ENCODE measurements at places on chromosomes 6 and 20.

DNA sequence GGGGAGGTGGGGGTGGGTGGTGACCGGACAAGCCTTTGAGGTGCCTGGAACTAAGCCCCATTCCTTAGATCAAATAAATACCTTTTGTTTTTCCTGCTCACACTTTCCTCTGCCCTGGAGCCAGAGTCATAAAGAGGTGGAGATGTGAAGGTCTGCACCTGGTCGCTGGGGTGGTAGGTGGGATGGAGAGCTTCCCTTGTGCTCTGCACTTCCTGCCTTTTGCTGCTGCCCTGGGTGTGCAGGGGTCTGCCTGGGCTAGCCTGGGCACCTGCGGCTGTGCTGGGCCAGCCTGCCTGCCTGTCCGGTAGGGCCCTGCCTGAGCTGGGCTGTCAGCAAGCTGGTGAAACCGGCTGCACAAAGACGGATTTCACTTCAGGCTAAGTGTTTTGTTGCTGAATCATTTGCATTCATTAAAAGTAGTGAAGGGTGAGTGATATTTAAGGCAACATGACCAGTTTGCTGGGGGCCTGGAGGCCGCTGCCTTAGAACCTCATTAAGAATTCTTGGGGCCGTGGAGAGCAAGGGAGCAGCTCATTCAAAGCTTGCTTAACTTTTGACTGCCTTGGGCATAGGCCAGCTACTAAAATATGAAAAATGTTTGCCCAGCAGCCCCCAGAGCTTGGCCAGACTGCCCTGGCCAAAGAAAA lies 20.5 kb downstream of the PTK7 start:
- DNase-seq, result no peak

DNA sequence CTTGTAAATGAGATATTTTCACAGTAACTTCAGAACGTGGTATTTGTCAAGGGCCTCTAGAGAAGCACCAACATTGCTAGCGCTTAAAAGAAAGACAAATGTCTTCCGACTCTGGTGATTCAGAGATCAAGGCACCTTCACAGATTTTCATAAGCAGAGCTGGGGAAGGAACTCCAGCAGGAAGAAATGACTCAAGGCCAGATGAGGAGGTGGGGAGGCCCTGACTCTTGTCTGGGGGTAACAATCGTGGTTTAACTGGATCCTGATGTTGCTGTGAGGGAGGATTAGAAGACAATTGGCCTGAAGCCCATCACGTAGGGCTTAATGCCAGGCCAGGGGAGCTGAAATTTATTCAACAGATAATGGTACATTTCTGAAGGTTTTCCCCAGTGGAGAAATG lies 122.9 kb upstream of the QKI start:
- no peak for DNase-seq

DNA sequence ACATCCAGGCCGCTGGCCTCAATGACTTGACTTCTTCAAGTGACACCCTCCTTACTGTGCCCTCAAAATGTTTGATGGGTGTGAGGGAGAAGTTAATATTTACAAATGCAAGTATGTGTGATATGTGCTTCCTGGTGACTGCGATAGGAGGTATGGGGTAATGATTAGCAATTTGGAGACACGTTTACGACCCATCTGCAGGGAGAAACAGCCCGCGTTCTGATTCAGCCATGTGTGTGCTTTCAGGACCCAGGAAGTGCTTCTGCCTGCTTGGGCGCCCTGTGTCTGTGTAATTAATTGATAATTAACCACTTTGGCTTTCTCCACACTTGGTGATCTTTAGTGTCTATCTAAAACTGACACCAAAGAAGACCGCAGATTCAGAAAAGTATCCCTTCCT lies 25.0 kb downstream of the SIRPA start:
- DNase-seq, result no peak

- no peak for DNase-seq
These were observed 2.9 kb downstream of the STAU1 start for GRCh38 chr20:49185071-49185761.

DNA sequence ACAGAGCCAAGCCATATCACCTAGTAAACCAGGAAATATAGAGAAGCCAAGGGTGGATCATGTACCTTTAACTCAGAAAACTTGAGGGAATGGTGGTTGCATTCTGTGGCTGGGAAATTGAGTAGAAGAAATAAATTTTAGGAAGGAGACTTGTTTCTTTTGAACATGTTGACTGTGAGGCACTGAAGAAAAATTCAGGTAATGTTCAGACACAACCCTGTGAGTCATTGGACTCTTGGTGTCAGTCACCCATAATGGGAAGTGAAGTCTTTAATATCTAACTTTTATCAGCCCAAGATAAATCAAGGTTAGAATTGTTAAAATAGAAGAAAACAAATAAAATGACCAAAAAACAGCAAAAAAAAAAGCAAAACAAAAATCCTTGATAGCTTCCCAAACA lies 98.8 kb upstream of the GRIK2 start:
- DNase-seq, result no peak

DNA sequence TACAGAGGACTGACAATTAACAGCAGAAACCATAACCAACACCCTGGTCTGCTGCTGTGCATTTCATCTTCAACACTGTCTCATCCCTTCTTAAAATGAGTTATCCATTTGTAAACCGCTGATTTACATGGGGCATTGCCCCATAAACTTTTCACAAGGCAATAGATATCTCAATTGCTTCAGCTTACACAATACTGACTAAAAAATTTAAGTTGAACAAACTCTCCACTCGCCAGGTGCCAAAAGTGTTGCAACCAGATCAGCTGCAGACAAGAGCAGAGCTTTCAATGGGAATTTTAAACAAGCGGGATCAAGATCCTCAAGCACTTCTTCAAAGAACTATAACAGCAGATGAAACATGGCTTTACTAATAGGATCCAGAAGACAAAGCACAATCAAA lies 183.0 kb downstream of the TASP1 start:
- DNase-seq, result no peak

DNA sequence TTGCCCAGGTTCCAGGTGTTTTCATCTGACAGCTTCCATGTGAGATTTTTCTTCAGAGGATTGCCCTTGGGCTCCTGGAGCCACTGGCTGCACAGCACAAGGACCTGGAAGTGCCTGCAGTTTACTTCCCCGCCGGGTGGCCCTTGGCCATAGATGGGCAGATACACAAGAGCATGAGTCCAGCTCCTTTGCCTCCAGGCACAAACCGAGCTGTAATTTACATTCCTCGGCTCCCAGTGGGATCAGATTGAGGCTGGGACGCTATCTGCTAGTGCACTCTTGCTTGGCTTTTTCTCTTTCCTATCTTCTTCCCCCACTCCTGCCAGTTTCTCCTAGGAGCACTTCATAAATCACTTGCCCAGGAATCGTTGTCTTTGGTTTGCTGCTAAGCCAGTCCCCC lies 85.4 kb upstream of the RALY start:
- DNase-seq, result no peak

DNA sequence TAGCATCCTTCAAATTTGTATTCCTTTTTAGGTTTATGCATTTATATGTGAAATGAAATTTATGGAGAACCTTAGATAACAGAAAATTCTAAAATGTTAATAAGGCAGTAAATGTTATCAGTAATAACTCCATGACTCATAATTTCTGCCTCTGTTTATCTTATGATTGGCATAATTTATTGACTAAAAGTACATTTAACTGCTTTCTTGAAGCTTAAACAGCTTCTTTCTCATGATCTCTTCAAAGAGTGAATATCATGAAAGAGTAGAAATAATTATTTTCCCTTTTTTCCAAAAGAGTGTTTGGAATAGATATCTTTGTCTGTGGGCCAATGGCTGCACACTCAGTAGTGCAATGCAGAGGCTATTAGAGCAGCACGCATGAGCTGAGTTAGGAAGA lies 91.3 kb downstream of the SHLD1 start:
- no peak for DNase-seq

- no peak for DNase-seq
These were observed 33.9 kb downstream of the SCAF8 start for GRCh38 chr6:154767003-154767723.

DNA sequence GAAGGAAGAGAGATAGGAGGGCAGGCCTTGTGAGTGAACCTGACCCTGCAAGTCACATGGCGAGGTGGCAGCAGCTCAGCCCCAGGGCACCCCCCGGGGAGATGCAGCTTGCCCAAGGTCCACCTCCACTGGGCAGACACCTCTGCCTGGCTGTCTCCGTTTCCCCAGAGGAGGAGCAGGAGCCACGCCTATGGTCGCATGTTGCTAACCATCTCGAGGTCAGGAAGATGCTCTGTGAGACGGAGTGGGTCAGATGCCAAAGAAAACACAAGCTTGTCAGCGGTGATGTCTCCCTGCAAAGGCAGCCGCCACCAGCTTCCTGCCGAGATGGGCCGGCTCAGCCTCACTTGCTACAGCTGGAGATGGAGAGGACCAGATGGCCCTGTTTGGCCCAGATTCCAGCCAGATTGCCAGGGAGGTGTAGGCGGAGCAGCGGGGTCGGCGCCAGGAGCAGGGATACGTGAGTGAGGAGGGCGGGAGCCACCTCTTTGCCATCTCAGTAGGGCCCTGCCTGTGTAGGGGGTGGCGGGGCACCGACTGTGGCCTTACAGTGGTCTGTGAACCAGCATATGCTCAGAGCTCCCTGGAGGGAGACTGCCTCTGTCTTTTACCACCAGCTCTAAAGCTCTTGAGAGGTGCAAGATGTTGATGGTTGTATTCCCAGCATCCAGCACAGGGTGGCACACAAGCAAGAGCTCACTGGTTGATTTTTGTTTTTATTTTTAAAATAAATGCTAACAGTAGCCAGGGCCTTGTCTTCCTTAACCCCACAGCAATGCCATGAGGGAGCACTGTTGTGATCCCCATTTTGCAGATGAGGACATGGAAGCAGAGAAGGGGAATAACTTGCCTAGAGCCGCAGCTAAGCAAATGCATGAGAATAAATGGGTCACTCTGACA lies 42.9 kb upstream of the FAM83D start:
- no peak for DNase-seq

DNA sequence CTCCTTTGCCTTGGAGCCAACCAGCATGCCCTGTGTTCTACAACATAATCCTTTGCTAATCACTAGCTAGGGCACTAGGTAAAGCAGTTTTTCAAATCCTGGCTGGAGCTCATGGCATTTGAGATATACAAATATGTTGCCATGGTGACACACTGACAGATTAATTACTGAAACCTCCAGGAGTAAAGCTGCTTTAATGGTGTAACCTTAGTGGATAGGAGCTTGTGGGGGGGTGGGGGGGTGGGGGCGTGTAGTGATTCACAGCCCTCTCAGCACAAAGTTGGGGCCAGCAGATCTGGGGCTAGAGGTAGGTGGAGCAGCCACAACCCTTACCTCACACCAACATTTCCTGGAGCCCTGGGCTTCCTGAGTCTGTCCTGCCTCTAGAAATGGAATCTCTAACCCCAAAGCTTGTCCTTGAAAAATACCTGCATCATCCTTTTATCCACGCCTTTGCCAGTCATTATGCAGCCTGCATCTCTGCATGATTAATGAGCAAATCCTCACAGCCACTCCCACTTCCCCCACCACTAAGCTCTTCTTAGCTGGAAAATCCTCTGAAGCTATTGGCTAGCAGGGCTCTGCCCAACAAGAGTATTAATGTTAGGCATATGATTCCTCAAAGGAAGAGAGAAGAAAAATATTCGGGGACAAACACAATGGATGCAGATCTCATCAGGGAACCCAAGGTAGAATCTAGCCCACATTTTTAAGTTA lies 84.5 kb upstream of the PRND start:
- no peak for DNase-seq

DNA sequence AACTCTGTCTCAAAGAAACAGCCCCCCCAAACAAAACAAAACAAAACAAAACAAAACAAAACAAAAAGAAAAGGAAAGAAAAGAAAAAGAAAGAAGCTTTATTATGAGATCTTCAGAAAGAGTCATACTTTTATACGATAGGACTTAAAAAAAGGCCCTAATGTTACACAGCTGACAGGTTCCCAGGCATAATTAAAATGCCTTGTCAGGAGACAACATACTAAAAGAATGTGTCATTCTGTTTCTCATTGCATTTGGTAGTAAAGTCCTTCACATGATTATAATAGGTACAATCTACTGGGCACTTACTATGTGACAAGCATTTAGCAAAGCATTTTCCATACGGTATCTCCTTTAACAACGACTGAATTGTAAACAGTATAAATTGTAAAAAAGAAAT lies 36.4 kb upstream of the RPN2 start:
- DNase-seq, result no peak

GRCh38 chr20:46078954-46079353 lies 10.8 kb downstream of the NCOA5 start:
- DNase-seq, result no peak

GRCh38 chr6:133553652-133554051 lies 312.5 kb downstream of the EYA4 start:
- no peak for DNase-seq

DNA sequence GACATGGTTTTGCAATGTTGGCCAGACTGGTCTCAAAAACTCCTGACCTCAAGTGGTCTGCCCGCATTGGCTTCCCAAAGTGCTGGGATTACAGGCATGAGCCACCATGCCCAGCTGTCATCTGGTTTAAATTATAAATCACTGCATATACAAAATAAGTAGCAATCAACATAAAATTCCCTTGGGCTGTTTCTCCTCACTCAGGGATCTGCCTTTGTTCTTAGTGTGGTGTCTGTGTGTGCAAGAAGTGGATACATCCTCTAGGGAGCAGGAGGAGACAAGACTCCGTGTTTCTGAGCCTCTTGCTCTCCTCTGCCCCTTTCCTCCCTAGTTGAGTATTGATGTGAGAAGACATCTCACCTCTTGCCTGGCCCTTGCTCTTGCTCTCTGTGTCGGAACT lies 65.2 kb upstream of the ADGRF4 start:
- DNase-seq, result no peak

GRCh38 chr6:99613409-99613704 lies 6.7 kb downstream of the PRDM13 start:
- DNase-seq, result no peak

- DNase-seq, result no peak
These were observed 161.4 kb downstream of the TMEM200A start for GRCh38 chr6:130527173-130527572.

DNA sequence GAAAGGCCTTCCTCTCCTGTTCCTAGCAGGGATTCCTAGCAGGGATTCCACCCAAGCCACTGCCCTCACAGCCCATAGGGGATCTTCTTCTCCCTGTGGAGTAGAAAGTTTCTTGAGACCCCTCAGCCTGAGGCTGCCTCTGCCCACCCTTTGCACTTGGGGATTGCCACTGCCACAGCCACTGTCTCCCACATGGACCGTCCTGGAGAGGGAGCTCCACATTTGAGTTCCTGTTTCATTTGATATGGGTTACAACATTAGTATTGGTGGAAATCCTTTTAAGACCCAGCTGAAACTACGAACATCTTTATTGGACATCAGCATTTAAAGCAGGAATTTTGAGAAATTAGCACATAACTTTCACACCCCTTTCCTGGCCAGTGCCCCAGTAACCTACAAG lies 25.6 kb downstream of the HLA-G start:
- DNase-seq, result no peak

DNA sequence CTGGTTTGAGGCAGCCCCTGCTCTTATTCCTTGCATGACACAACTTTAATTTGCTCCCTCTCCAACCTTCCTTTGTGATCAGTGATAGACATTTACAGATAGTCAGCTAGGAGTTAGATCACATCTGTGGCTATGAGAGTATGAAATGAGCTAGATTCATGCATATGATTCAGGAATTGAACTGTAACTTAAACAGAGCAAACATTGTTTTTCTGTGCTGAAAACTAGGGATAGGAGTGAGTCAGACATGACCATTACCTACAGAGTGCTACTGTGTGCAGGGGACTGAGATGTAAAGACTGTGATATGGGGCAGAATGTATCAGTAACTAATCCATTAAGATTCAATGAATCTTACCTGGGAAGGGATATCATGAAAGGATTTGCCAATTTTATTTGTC lies 279.4 kb upstream of the SPTLC3 start:
- DNase-seq, result no peak

All from stimulated activated CD8-positive, alpha-beta memory T cell treated with anti-CD3 and anti-CD28 coated beads, Interleukin-2, amount 100 ng/mL, for 1 hour (primary cell).